D341Med (cell line): ENCODE measurements at places on chromosomes 6 and 20.

DNA sequence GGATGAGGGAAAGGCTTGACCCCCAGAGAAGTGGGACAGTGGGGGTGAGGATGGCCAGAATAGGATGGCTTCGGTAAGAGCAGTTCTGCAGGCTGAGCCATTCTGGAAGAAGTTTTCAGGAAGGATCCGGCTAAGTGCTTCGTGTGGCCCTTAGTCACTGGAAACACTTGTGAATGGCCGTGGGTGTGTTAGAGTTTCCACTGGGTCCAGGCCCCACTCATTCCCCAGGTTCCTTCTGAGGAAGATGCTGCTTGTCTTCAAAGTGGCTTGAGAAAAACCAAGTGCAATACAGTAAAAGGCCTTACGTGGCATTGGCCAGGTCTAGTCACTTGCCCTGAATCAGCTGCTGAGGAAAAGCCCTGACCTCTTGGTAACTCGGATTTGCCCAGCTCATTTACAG lies 27.9 kb downstream of the MANBAL start:
- no peak for DNase-seq

DNA sequence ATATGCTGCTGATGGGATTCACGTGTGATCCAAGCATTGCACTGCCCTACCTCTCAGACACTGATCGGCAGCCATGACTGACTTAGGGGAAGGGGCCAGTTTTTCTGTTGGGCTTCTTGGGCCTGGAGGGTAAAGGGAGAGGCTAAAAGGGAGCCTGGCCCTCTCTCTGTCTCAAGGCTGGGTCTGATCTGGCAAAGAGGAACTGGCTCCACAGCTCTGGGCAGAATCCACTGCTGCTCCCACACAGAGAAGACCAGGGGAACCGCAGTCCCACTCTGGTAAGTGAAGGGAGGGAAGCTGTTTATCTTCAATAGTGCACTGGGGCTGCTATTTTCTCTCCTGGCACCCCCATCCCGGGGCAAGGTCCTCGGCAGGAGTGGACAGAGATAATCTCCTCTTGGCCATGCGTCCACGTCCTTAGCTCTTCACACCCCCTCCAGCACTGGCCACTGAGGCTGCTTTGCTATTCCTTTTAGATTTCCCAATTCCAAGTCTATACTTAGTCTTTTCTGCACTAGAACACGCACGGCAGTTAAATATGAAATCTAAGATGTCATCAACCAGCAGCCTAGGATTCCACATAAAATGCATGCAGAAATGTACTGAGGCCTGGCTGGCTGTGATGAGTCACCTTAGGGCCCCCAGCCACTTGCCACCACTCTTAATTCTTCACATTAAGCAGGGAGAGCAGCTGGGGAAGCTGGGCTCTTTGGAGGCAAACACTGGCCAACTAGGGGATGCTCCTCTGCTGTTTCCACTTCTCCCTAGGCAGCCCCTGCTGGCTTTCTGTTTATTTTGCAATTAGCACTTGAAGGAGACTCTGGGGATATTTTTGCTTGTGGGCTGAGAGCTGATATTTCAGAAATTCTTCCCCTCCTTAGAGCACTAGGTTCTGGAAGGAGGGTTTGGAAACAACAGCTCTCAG lies 87.8 kb upstream of the ARMC2 start:
- DNase-seq, result no peak

GRCh38 chr6:159461266-159461665 lies 231.8 kb downstream of the SOD2 start:
- DNase-seq, result no peak

GRCh38 chr6:29501106-29501505 lies 13.3 kb upstream of the MAS1L start:
- DNase-seq, result no peak

DNA sequence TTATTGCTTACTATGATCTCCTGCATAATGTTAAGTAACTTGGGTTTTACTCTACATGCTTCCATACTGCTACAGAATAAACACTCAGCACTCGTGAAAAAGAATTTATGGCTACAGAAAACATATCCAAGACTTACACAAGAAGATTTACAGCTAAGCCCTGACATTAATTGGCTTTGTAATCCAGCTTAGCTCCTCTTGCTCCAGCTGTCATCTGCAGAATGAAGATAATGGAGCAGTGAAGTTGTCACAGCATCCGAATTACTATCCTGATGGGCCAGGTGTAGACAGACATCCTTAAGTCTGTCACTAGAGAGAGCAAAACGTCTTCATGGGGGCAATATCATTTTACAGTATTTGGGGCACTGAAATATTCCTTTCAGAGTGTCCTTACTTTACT lies 155.3 kb downstream of the PRKN start:
- DNase-seq, result peak; percentile 66

DNA sequence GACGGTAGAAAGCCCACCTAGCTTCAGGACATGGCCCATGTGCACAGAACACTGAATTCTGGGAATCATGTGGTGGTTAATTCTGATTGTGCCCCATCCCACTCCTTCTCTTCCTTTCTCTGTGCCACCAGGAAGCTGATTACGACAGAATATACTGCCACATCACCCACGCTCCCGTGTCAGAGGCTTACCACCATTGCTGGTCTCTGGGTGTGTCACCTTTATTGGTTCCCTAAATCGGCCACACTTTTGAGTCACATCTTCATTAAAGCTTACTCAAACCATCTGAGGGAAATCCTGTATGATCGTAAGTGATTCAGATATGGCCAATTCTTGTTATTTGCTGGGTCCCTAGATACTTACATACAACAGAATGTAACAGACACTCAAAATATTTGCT lies 3.1 kb downstream of the TRMT6 start:
- no peak for DNase-seq

DNA sequence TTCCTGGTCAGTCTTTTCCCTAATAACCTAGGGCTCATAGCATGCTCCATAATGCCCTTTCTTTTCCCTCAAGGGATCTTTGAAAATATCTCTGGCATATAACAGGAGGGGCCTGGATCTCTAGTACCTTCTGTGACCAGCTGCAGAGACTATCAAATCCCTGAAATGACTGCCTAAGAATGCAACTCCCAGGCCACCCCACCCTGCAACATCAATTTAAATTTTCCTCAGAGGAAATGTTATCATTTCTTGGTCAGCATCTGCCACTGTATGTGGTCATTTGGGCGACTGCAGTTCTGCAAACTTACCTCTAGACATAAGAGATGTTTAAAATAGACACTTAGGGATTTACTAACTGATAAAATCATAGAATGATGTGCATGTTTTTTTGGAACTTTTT lies 200.2 kb downstream of the KCNQ5 start:
- no peak for DNase-seq

DNA sequence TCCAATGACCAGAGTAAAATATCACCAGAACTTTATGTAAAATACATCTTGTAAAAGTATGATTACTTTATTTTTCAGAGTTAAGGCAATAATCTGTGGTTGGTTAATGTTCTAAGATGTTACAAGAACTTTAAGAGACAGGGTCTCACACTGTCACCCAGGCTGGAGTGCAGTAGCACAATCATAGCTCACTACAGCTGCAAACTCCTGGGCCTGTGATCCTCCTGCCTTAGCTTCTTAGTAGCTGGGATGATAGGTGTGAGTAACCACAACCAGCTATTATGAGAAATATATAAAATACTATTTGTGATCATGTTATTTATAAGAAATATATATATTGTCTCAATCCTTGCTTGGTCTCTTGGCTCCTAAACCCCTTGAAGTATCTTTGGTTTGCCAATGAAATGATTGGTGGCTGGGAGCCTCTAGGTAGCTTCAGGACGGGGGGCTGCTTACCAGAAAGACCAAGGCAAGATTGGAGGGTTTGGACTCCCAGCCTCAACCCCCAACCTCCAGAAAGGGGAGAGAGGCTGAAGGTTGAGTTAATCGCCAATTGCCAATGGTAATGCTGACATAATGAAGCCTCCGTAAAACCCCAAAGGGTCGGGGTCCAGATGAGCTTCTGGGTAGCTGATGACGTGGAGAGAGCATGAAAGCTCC lies 15.4 kb downstream of the SOD2 start:
- no peak for DNase-seq

DNA sequence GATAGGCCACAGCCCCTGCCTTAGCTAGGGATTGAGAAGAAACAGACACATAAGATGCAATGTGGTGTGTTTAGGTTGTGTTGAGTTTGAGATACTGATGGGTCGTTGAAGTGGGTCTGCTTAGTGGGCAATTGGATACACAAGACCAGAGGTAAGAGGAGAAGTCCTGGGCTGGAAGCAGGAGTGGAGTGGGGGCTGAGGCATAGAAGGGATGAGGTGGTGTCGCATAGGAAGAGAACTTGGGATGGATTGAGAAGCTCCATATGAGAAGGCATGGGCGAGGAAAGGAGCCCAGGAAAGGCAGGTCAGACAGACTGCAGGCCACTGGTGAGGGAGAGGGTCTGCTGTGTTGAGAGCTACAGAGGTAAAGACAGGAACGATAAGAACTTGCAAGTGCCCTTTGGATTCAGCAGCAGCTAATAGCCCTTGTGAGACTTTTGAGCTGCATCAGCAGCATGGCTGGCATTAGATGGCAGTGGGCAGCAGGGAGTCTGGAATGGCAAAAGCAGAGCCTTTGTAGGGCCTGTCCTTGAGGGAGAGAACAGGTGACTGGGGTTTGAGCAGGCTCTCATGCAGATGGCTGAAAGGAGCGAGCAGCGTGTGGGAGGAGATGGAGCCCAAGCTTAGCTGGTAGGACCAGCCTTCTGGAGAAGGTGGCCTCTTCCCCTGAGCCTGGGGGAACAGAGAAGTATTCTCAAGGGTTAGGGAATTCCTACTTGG lies 33.2 kb downstream of the PLCG1 start:
- DNase-seq, result no peak

- no peak for DNase-seq
These were observed 99.6 kb upstream of the SLC22A16 start for GRCh38 chr6:110575925-110576463.

GRCh38 chr6:85712346-85712745 lies 69.7 kb upstream of the SYNCRIP start:
- DNase-seq, result no peak

GRCh38 chr20:41226426-41226825 lies 89.1 kb downstream of the PLCG1 start:
- DNase-seq, result no peak

DNA sequence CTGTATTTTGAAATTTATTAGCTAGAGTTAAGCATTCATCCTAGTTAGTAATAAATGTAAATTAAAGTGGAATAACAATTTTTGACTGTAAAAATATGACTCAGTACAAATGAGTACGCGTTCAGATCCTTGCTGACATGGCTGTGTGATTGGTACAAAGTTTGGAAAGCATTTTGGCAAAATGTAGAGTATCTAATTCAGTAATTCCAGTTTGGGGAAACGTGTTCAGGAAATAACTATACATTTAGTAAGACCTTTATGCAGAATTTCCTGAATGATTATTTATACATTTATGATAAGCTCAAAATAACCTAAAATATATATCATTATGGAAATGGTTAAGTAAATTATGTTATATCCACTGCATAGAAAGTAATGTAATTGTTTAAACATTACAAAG lies 8.0 kb downstream of the VTA1 start:
- DNase-seq, result no peak

- no peak for DNase-seq
These were observed 257.5 kb downstream of the ADGB start for GRCh38 chr6:146856296-146856695.

DNA sequence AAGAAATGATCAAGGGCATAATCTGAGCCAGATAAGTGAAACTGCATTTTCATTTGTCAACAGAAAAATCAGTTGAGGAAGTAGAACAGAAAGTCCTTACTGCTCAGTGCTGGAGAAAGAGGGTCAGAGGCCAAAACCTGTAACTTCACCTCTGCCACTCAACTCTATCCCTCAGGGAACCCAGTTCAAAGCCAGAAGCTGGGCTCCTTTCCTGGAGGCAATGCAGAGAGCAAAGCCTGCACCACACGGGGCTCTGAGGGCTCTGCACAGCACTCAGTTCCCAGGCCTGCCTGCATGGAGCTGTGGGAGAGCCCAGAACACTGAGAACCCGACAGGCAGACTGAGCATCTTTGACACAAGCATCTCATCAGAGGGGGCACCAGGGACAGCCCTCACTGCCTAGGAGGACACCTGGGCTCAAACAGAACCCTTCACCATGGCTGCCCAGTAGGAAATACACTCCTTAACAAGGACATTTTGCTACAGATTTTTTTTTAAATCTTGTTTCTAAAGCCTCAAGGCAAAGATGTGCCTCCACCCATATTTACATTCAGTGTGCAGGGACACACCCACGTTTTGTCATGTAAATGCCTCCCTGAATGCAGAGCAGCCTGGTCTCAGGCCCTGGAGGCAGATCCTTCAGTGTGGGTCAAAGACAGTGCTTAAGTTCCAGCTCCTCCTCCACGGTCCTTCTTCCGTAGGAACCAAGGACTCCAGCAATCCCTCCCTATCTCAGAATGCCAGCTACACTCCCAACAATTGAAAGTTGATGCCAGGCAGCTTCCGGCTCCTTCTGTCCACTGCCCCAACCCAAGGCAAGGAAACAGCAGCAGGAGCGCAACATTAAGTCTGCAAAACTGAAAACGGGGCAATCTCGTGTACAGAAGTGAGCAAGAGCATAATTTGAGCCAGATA lies 6.6 kb downstream of the RNASET2 start:
- DNase-seq, result no peak

- no peak for DNase-seq
These were observed 591.1 kb downstream of the PTPRT start for GRCh38 chr20:42598581-42598980.

- DNase-seq, result no peak
These were observed 63.3 kb downstream of the MAP3K4 start for GRCh38 chr6:161054876-161055275.

DNA sequence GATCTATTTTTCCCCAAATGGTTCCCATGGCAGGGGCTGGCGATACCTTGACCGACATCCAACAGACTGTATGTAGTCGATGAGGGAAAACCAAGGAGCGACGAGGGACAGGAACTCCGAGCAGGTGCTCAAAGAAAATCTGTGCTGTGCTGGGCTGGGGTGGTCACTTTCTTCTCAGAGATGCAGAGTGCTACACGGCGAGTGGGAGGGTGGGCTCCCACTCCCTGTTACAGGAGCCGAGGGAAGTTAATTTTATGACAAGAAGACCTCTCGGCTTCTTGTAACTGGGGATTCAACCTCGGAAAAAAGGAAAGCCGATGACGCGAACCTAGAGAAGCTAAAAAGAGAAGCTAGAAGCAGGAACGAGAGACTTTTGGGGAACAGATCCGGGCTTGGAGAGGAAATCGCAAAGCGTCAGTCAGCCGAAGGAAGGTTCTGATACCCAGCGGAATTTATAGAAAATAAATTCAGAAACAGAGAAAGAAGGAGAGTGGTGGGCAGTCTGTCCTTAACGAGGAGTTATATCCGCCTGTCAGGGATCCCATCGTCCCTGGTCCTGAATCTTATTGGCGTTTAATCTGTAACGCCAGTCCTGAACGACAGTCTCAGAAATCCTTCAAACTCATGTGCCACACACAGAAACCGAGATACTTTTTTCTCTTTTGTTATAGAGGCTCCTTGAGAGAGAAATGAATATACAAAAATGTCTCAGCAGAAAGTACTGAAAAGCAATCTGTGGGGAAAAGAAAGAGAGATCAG lies 84.6 kb upstream of the ZNF322 start:
- DNase-seq, result peak; percentile 20

- no peak for DNase-seq
These were observed 103.0 kb downstream of the ADTRP start for GRCh38 chr6:11675601-11676000.
